ENCODE measurements at places on chromosomes 16 and 17.

DNA sequence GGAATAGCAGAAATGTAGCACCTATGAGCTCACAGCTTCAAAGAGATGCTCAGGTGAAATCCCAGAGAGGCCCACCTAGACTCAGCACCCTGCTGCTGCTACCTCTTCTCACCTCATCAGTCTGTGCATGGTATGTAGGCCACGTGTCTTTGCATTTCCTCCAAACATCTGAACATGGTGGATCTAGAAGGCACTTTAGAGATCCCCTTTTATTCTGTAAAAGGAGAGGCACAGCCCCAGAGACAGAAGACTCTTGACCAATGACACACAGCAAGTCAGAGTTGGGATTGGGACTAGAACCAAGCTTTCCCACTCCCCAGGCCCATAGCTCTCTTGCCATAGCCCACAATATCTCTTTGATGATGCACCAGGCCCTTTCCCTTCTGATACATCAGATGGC, 19.4 kb upstream of the NKD1 start:
- no peak for DNase-seq

DNA sequence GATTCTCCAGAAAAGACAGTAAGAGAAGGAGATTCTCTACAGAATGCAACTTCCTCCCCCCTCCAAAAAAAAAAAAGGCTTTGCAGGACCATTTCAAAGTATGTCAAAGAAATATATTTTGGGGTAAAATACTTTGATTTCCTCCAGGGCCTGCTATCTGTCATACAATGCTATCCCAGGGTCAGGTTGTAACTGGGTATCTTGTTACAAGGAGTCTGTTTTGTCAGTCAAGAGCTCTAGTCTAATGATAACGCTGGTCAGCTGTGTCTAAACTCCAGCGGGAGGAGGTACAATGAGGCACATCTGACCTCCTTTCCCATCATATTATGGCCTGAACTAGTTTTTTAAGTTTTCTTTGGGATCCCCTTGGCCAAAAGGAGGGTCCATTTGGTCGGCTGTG, 408.4 kb upstream of the CDH5 start:
- DNase-seq = no peak

GRCh38 chr16:70753694-70754325, 47.1 kb downstream of the VAC14 start:
- no peak for DNase-seq

DNA sequence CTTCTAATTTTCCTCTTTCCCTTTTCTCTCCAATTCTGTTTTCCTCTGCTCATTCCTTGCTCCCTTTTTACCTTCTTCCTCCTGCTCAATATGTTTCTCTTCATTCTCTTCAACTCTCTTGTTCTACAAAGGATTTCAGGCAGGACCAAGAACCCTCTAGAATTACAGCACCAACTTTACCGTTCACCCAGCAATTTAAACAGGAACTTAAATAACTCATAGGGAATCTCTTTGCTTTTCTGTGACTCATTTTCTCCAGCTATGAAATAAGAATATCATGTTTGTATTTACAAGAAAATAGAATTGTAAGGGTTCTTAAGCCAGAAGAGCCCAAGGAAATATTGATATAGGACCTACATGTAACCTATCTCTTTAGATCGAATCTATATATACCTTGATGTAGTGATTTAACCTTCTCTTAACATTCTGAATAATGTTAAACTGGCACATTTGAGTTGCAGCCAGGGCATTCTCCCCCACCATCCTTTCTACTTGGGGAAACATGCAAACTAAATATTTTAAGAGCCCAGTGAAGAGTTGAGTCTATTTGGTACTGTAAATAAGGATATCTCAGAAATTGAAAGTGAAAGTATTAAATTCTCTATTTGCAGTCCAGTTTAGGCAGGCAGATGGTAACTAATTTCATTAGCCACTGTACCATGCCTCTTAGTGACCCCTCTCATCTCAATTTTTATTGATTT, 137.0 kb downstream of the ANKFN1 start:
- no peak for DNase-seq

- DNase-seq = peak; percentile 77
Observed at GRCh38 chr17:38428112-38428642, at the start of gene ARHGAP23. Gene ARHGAP23, plus strand, starts transcription at chr17:38428464. Its CDS starts 22 bp downstream, at chr17:38428486.

GRCh38 chr17:42878123-42878880, 22.3 kb upstream of the G6PC1 start:
- no peak for DNase-seq

GRCh38 chr17:77400445-77400870, 259.7 kb downstream of the SEC14L1 start:
- no peak for DNase-seq

- no peak for DNase-seq
Observed at GRCh38 chr17:71055128-71055527, 885.8 kb downstream of the KCNJ2 start.

DNA sequence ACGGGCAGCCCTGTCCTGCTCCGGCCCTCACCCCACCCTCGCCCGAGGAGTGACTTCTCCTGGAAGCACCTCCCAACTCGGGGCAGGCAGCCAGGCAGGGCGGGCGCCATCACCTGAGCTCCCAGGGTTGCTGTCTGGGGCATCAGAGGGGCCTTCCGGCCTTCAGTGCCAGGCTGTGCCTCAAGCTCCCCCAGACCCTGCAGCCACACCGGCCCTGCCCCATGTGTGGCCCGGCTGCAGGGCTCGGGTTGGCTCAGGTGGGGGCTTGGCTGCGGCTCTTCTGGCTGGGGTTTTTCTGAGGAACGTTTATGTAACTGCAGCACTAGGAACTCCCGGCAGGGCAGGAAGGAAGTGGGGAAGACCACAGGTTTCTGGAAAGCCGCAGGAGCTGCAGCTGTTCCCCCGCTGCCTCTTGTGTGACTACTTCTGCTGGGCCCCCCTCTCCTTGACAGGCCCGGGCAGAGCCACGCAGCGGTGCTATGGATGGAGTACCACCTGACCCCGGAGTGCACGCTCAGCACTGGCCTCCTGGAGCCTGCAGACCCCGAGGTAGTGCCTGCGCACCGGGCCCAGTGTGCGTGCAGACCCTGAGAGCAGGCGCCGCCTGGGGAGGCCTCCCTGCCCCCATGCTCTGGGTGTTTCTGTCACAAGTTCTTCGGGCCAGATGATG, 45.6 kb downstream of the PRMT7 start:
- no peak for DNase-seq

DNA sequence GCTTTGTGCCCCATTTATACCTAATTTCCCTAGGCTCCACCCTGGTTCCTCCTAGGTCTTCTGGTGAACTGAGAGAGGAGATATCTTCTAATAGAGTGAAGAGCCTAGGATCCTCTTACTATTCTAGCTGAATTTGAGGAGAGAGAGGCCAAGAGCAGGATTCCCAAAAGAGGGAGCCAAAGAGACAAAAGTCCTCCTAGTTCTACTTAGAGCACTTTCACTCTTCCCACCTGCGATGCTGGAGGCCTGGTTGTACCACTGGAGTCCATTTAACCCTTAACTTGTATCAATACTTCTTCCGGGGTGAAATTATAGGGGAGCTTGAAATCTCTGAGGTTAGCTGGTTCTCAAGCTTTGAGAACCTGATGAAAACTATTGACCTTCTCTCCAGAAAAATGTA, 3.4 kb upstream of the SSH2 start:
- DNase-seq = no peak

- DNase-seq = no peak
Observed at GRCh38 chr16:79331066-79331465, 269.5 kb downstream of the MAF start.

DNA sequence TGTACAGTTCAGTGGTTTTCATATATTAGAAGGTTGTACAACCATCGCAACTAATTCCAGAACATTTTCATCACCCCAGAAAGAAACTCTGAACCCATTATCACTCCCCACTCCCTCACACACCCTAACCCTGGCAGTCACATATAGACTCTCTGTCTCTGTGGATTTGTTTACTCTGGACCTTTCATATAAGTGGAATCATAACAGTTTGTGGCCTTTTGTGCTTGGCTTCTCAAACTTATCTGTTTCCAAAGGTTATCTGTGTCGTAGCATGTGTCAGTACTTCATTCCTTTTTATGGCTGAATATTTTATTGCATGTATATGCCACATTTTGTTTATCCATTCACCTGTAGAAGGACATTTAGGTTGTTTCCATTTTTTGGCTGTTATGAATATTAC, 12.4 kb downstream of the TENT4B start:
- DNase-seq = no peak

- no peak for DNase-seq
Observed at GRCh38 chr16:983044-984030, 1.8 kb downstream of the SOX8 start.

GRCh38 chr17:34424814-34425491, 61.9 kb upstream of the CCL1 start:
- no peak for DNase-seq

GRCh38 chr17:27544350-27545131, 86.4 kb upstream of the LGALS9 start:
- no peak for DNase-seq

DNA sequence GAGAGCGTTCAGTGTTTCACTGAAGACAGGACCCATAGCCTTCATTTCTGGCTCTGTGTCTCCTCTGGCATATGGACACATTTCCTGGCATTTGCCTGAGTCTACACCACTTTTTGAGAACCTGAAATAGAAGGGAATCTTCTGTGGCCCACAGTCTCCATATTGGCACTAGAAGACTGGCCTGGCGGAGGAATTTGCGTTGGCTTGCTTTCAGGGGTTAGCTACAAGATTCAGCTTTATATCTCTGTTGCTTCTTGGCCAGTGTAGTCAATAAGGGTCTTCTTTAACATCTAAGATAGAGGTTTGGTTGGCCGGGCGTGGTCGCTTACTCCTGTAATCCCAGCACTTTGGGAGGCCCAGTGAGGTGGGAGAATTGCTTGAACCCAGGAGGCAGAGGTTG, 12.8 kb upstream of the CLEC18C start:
- peak; percentile 56 for DNase-seq

GRCh38 chr16:88084881-88085280, 133.6 kb downstream of the BANP start:
- DNase-seq = no peak

DNA sequence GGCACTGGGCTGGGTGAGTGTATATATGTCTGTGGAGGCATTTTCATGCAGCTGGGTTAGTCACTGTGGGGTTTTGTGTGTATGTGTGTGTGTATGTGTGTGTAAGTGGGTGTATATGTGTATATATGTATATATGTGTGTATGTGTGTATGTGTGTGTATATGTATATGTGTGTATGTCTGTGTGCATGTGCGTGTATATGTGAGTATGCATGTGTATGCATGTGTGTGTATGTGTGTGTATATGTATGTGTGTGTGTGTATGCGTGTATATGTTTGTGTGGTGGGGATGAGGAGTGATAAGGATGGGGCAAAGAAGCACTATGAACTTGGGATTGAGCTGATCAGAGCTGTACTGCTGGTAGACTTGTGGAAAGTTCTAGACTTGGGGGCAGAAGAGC, 29.0 kb upstream of the PLLP start:
- DNase-seq = no peak

- no peak for DNase-seq
Observed at GRCh38 chr17:5793157-5793556, 208.8 kb upstream of the NLRP1 start.

- DNase-seq = no peak
Observed at GRCh38 chr17:76198702-76199101, 41.6 kb downstream of the RNF157 start.

DNA sequence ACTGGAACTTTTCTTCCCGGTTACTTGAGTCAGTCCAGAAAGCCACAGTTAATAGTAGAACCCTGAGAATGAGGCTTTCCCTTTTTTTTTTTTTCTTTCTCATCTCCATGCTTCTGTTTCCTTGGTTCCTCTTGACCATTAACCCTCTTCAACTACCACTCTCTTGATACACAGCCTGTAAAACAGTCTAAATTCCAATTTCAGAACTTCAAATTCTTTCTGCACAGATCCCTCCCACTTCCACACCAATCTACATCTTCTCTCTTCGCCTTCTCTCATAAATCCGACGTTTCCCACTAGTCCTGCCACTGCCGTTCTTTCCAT, 588 bp downstream of the METTL16 start:
- no peak for DNase-seq

GRCh38 chr16:86403541-86404163, 106.7 kb upstream of the FOXF1 start:
- no peak for DNase-seq

DNA sequence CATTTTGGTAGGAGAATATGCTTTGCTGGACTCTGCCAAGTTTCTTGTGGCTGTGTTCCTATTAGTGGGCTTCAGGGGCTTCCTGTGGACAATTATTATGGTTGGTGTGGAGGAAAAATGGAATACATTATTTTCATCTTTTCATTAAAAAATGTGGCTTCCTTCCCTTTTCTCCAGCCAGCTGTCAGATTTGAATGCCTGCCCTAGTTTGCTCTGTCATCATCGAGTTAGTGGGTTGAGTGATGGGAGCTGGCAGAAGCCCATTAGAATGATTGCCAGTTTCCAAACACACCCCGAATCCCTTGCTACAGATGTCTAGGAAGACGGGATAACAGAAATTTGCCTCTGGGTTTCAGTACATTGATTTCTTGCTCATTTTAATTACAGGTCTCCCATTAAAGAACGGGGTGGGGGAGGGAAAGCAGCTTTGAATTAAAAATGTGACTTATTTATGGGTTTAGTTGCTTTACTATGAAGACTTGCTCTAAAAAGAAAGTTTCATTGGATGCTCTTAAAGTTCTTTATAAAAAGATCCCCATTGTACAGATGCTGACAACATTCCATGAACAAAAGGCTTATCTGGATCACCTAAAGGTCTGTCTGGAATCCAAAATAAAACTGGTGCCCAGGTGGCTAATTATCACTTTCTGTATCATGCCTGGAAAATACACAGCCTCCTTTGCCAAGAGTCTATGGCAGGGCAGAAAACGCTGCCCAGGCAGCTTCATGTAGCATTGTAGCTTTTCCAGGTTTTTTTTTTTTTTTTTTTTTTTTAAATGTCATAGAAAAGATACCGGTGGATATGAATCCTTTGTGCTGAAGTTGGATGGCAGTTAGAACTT, 103.6 kb downstream of the PRKCA start:
- peak; percentile 80 for DNase-seq

GRCh38 chr17:1541367-1541904, 21.2 kb downstream of the PITPNA start:
- no peak for DNase-seq

- DNase-seq = no peak
Observed at GRCh38 chr17:83078378-83079351, 744 bp upstream of the METRNL start.

DNA sequence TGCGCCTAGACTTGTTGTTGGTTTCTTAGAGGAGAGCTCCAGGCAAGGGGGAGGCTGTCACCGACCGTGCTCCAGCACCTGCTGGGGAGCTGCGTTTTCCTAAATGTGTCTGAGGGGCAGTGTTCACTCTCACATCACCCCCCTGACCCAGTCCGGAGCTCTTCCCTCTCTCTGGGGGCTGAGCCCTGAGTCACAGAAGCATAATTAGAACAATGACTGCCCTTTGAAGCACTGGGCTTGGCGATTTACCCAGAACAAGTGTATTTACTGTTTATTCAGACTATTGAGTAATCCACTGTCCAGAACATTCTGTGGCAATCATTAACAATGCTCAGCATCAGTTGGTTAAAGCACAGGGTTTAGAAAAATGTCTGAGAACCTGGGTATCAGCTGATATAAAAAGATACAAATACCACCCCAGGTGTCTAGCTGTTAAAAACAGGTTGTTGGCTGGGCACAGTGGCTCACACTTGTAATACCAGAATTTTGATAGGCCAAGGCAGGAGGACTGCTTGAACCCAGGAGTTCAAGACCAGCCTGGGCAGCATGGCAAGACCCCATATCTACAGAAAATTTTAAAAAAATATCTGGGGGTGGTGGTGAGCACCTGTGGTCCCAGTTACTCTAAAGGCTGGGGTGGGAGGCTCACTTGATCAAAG, 8.1 kb downstream of the CES4A start:
- no peak for DNase-seq
